ENCODE measurements at places on chromosomes 13 and 19. TPM values are rescaled to one million over a fixed set of nuclear protein-coding genes. Genes with fewer than 3 reads are reported as not detected.

PTPRH gene
- total RNA-seq = not detected

SMIM24 gene
- total RNA-seq = not detected

SIGLEC5 gene
- not detected for total RNA-seq

PCDH9 gene
- 0.05 TPM for total RNA-seq

FXYD5 gene
- 732 TPM for total RNA-seq

LIG4 gene
- 12.0 TPM for total RNA-seq

ZNF433 gene
- 0.43 TPM for total RNA-seq

TMC4 gene
- total RNA-seq = 3.6 TPM

ZNF112 gene
- not detected for total RNA-seq

LGI4 gene
- total RNA-seq = 1.0 TPM

KASH5 gene
- total RNA-seq = 0.46 TPM

CALR3 gene
- total RNA-seq = not detected

MYO16 gene
- total RNA-seq = not detected

ZNF443 gene
- total RNA-seq = 6.5 TPM

ZNF100 gene
- total RNA-seq = 18.3 TPM

ZNF470 gene
- 4.7 TPM for total RNA-seq

BEST2 gene
- total RNA-seq = not detected

DIRAS1 gene
- not detected for total RNA-seq

CD177 gene
- not detected for total RNA-seq

CYP2S1 gene
- 0.94 TPM for total RNA-seq

THSD8 gene
- total RNA-seq = 18.2 TPM

KLHL26 gene
- 9.8 TPM for total RNA-seq

KANK3 gene
- 9.1 TPM for total RNA-seq

DDX49 gene
- total RNA-seq = 42.9 TPM

ATP4A gene
- total RNA-seq = not detected

LILRA1 gene
- total RNA-seq = not detected

GPR12 gene
- total RNA-seq = not detected

FFAR2 gene
- not detected for total RNA-seq

IZUMO4 gene
- total RNA-seq = 20.1 TPM

SERPINE3 gene
- total RNA-seq = not detected

MUC16 gene
- total RNA-seq = not detected

KIR2DL4 gene
- not detected for total RNA-seq

B3GNT3 gene
- not detected for total RNA-seq

PLEKHF1 gene
- total RNA-seq = 47.4 TPM

TYROBP gene
- 0.43 TPM for total RNA-seq

IGFL3 gene
- total RNA-seq = not detected
